ENCODE measurements at places on chromosomes 6 and 20. TPM values are rescaled to one million over a fixed set of nuclear protein-coding genes. Genes with fewer than 3 reads are reported as not detected.

Gene MYH7B
- 1.5 TPM for total RNA-seq

Gene SLC17A2
- not detected for total RNA-seq

Gene CLPSL2
- total RNA-seq: not detected

Gene RBBP8NL
- total RNA-seq: not detected

Gene ADGRG6
- not detected for total RNA-seq
